ENCODE measurements at places on chromosomes 1 and 21.

DNA sequence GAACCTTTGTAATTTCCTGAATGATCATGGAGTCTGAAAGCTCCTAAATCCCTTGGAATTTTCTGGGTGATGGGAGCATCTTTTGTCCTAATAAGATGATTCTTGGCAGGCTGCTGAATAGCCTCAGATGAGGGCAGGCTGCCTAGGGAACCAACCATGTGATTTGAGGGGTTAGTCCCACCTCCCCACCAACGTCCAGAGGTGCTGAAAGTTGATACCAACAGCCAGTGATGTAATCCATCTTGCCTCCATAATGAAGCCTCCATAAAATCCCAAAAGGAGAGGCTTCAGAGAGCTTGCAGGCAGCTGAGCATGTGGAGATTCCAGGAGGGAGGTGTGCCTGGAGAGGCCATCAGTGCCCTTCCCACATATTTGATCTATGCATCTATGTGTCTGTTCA, 43.7 kb downstream of the GTF2B start:
- peak; percentile 72 for DNase-seq

DNA sequence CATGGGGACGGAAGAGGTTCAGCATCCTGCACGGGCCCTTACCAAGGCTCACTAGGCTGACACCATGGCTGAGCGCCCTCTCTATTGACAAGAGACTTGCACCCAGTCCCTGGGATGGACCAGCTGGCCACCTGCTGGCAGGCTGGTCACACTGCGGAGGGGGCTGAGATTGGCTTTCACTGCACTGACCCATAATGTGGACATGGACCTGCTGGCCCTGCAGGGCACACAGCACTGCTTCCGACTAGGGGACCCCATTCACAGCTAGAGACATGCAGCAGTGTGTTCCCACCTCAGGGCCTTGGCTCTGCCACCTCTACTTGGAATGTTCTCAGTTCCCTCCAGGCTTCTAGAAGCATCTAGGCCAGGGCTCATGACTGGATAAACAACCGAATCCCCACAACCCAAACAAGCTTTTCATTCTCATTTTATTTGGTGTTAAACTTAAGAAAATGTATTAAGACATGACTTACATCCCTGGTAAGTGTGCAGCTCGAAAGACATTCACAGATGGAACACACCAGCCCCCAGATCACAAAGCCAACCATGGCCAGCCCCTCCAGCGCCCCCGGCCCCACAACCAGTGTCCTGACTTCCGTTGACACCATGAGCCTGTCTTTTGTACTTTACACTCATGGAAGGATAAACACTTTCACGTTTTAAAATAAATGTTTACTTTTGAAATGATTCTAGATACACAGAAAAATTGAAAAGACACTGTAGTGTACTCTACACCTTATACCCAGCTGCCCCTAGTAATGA, 9.3 kb upstream of the SRARP start:
- no peak for DNase-seq

GRCh38 chr1:244157731-244158438, 106.8 kb downstream of the ZBTB18 start:
- DNase-seq: no peak

GRCh38 chr1:18794561-18794960, 64.9 kb downstream of the TAS1R2 start:
- no peak for DNase-seq

DNA sequence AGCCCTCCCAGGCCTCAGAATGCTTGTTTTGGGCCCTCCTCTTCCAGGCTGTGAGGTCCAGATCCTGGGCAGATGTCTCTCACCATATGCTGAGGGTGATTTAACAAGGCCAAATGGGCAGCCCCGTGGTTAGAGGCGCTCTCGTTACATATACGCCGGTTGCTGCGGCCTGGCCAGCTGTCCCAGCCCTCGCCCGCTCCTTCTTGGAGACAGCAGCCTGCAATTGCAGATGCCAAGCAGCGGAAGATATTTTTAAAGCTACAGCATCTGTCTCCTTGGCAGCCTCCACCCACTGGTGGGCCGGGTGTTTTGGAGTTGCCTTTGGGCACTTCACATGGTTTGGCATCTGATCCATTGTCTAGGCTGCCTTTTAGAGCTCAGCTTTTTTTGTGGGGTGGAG, 178.8 kb upstream of the NFIA start:
- DNase-seq: no peak

DNA sequence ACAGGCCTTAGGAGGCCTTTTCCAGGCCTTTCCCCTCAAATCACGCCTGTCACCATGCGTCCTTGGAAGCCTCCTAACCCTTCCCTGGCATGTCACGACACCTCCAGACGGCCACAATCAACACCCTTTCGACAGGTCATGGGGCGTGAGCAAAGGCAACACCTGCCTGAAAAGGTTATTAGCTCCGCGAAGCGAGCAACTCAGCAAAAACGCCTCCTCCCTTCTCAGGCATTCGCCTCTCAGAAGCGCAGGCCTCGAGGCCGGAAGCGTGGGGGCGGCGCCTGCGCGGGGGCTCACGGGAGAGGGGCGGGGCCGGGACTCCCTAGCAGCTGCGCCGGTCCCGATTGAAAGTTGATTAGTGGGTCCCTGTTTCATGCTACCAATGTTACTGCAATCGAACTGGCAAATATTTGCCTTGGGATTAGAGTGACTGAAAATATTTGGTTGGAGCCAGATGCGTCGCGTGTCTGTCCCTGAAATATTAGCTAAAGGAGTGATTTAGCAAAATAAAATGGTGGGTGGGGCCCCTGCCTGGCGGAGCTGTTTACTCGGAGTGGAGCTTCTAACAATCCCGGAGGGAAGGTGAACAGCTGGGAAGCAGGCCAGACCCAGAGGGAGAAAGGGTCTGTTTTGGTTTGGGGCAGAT, 44.9 kb downstream of the GFI1 start:
- no peak for DNase-seq

DNA sequence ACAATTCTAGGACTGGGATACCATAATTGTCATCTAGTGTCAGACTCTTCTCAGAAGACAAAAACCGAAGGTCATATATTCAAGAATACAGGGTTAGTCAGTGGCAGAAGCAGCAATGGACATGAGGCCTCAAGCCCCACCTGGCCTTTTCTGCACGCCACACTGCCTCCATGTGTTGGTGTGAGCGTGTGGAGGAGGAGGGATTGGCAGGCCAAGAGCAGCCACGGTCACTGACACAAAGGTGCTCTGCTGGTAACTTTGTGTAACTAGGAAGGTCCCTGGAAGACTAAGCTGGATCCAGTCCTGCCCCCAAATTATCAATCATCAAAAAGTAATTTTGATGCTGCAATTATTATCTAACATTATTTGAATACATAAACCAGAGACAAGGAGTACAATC, 34.9 kb downstream of the HSF2BP start:
- no peak for DNase-seq

DNA sequence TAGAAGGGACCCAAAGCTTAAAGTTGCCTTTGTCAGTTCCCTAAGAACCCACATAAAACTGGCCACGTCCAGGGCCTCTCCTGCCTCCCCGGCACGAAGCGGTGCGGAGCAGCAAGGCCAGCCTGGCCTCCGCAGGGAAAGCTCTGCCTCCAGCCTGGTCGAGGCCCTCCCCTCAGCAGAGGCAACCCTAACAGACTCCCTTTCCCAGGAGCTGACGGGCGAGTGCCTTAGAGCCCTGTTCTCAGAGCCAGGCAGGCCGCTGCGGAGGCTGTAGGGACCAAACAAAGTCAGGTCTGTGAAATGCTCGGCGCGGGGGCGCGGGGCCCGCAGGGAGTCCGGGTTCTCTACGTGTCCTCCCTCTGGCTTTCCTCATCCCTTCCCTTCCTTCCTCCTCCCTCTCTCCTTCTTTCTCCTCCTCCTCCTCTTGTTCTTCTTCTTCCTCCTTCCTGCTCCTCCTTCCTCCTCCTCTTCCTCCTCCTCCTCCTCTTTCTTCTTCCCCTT, 40.7 kb downstream of the RIPK4 start:
- DNase-seq: peak; percentile 14

DNA sequence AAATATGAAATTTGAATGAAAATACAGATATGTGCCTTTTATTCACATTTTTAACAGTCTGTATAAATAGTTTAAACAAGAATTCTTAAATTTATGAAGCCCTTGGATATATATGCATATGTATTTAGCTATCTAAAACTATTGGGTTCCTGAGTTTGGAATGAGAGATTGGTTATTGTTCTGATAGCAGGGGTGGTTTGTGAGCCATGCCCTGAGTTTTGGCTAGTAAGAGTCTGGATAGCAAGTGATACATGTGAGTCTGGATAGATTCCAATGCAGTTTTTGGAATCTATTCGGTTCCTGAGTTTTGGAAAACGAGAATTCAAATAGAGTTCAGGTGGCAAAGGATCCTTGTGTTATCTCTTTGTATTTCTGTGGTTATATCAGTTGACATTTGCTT, 2.8 kb downstream of the MAN1A2 start:
- no peak for DNase-seq

DNA sequence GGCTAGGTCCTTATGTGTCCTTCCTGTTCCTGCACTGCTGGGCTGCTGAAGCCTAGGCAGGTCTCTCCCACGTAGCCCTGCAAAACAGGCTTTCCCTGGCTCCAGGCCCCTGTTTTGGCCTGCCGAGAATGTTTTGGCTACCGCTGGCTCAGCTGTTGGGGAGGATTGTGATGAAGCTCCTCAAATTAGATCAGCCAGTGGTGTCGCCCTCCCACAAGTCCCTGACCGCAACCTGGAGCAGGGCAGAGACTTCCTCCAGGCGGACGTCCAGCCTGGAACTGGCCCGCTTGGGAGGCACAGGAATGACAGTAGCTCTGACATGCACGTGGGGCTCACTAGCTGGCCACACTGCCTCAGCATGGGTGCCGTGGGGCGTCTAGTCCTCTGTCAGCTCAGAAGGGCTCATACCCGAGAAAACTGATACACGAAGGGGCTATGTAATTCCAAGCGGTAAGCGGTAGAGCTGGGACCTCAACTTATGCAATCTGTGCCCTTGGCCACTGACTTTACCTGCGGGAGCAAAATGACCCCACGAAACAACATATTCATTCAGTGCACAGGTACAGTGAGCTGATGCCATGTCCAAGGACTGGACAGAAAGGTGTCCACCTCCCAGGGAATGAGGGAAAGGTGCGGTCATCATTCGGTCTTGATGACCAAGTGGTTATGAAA, 26.6 kb downstream of the DHRS3 start:
- DNase-seq: no peak

GRCh38 chr1:62144238-62144831, 50.3 kb upstream of the L1TD1 start:
- peak; percentile 55 for DNase-seq

GRCh38 chr1:172812118-172812517, 153.2 kb downstream of the FASLG start:
- DNase-seq: no peak

DNA sequence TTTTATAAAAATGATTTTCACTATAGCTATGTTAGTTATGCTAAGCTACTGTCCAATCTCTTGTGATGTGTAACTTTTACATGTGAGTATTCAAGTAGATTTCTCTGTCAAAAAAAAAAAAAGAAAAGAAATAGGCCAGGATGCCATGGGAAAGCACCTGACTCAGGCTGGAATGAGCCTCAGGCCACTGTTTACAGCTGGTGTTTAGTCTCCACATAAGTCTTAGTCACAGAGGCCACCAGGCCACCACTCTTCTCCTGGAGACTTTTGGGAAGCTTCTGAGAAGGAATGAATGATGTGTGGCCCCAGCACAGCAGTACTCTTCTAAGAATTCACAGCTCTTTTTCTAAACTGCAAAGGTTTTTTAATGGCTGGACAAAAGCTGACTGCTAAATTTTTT, 48.9 kb downstream of the CHML start:
- DNase-seq: no peak

DNA sequence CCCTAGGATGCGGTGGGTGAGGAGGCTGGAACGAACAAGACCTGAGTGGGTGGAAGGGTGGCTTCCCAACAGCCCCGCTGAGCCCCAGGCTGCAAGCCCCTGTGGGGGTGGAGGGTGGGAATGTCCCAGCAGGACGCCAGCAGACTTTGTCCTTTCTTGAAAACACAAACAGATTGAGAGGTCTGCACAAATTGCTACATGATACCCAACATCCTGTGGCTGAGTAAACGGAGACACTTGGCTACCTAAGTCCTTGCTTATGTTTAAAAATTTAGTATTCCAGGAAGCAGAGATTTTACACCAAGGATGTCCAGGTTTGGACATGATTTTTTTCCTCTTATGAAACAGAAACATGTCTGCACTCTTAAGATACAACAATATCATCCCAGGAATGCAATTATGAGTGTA, 11.8 kb upstream of the F3 start:
- no peak for DNase-seq

DNA sequence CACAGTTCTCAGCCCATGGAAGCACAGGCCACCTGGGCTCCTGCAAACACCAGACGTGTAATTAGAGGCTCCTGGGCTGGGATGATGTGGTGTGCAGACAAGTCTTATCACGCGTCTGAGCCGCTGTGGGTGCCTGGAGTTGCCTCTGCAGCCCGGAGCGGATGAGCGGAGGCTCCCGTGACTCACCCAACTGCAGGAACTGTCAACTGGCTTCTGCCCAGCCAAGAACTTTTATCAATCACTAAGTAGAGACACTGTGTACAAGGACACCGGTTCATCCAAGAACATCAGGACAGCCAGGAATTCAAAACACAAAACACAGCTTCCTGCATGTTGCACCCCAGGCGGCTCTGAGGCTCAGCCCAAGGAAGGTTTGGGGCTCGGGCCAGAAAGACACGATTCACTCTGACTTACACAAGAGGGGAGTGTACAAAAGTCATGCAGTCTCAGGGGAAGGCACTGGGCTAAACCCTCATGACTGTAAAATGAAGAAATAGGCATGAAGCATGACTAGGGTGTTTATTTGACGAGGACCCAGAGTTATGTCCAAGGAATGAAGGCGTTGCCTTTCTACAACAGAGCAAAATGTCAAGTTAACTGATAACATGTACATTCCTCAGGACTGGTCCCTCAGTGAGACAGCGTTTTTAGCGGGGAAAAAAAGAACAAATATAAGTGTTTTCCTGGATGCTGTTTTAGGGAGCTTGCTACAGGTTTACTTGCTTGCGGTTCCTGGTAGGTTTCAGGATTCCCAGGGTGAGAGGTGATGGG, 21.1 kb downstream of the ERRFI1 start:
- DNase-seq: no peak

DNA sequence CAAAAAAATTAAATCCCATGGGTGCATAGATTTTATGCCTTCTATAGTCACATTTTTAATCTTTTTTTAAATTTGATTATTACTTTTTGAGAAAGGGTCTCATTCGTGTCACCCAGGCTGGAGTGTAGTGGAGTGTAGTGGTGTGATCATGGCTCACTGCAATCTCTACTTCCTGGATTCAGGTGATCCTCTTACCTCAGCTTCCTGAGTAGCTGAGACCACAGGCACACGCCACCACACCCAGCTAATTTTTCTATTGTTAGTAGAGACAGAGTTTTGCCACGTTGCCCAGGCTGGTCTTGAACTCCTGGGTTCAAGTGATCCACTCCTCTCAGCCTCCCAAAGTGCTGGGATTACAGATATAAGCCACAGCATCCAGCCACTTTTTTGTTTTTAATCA, 10.4 kb downstream of the CBR3 start:
- no peak for DNase-seq

DNA sequence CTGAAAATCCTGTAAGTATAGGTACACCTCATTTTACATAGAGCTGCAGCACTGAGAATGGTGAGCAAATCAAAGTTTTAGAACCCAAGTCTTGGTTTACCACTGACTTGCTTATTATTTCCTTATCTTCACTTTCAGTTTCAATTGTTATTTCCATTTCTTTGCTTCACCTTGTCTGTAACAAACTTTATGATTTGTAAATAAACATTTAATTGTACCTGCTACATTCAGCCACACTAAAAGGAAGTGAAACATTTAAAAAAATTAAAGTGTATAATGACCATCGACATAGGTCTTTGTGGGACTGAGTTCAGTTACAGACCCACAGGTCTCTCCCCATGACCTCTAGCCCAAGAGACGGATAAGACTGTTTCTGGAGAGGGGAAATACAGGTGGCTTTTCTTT, 34.4 kb downstream of the LGR6 start:
- no peak for DNase-seq

All from neuronal stem cell (in vitro differentiated cells).